ENCODE measurements at places on chromosomes 12 and 14.
A peak's percentile ranks its signal among the peaks of the same experiment; 100 is the strongest.

GRCh38 chr12:49296034-49296835, 1.3 kb downstream of the PRPH start:
- DNase-seq: no peak

GRCh38 chr12:21521541-21521940, 4.6 kb upstream of the SPX start:
- DNase-seq: no peak

DNA sequence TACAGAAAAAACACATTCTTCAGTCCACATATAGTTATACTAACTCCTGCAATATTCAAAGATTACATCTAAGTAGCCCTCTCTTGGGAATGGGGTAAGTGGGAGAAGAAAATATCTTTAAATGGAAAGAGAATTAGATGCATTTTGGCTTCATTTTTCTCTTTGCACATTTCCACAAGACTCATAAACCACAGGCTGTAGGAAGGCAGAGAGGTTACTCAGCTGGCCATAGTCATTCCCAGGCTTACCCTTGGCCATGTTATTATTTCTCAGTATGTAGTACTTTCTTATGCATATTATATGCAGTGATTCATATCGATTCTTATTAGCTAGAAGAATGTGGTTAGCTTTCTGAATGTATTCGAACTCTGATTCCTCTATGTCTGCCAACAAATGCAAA, 92.2 kb downstream of the PTPRR start:
- DNase-seq: peak; percentile 37

DNA sequence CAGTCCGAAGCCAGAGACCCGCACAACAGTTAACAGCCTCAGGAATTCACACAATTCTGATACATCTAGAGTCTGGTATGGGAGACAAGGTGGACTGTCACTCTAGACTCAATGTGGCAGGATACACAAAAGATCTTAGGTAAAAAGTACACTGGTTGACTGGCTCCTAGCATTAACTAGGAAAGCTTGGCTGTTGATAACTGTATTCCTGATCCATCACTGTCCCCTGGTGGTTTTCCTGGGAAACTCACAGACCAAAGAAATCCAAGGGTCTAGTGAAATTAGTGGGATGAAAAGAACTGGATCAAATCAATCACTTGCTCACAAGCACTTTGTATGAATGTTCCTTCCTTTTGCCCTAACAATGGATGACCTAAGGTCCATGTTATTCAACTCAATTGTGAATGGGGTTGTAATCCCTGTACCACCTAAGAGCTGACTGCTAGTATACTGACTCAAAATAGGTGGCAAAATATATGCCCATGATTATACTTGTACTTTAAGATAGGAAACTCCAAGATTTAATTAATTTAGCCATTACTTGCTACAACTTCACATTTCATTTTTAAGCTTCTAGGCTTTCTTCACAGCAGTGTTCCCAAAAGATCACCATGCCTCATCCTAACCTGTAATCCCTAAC, 14.0 kb downstream of the NPC2 start:
- peak; percentile 35 for DNase-seq

- peak; percentile 93 for DNase-seq
Measured at GRCh38 chr14:85528080-85528896, 1.7 kb upstream of the FLRT2 start.

DNA sequence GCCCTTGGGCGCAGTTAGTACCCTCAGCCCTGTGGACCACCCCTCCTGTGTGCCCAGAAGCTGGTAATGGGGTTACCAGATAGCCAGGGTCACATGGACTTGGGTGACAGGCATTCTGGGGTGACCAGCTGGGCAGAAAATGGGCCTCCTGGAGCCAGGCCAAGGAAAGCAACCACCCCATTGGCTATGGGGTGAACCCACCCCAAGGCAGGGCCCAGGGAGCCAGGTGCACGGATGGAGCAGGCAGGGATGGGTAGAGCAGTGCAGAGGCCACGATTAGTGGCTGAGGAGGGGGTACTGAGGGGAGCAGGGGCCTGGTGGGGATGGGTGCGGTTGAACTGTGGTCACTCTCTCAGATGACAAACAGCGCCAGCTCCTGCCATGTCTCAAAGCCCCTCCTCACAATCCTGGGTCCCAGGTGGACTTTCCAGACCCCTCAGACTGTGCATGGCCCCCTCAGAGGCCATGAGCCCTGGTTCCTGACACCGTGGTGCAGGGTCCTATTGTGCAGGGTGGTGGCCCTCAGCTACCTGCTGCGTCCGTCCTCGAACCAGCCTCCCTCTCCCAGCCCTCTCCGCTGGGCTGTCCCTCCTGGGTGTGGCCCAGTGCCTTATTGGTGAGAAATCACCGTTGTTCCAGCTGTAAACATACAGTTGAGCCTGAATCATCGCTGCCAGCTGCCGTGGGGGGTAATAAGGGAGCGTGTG, 23.4 kb upstream of the BEGAIN start:
- DNase-seq: peak; percentile 11

DNA sequence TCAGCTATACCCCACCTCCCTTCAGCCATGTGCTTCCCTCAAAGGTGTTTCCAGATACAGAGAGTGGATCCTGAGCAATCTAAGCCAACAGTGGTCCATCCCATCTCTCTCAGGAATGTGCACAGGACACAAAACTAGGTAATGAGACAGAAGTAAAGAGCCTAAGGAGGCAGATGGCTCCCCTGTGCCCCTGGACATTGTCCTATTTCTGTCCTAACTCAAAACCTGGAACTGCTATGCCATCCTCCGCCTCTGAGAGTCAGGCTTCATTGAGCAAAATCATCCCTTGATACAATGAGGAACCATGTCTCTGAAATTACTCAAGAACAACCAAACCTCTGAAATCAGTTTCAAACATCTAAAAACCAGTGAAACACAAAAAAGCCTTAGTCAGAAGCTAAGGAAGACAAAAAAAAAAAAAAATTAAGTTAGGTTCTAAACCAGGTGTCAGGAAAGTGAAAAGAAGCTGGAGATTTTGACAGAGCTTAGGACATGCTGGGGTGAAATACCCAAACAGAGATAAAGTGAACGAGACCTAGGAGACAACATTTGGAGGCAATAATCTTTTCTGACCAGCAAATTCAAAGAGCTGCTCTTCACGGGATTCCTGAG, 200.3 kb upstream of the PLEKHG7 start:
- no peak for DNase-seq

DNA sequence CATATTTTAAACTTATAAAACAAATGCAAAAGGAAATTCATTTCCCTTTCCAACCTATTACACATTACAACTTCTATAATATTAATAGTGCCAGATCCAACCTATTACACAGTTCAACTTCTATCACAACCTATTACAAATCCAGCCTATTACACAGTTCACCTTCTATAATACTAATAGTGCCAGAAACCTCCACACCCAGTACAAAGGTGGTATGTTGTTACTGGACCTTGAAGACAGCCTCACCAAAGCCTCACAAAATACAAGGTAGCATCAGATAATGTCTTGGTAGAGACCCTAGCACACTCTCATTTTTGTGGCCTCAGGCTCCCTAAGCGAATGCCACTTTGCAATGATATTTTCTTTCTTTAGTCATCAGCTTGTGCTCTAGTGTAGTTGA, 68.7 kb upstream of the PELI2 start:
- no peak for DNase-seq

GRCh38 chr14:68563251-68564131, 229.4 kb downstream of the ZFP36L1 start:
- peak; percentile 94 for DNase-seq
